ENCODE measurements at places on chromosomes 3 and 15. TPM values are rescaled to one million over a fixed set of nuclear protein-coding genes. Genes with fewer than 3 reads are reported as not detected.

DNA sequence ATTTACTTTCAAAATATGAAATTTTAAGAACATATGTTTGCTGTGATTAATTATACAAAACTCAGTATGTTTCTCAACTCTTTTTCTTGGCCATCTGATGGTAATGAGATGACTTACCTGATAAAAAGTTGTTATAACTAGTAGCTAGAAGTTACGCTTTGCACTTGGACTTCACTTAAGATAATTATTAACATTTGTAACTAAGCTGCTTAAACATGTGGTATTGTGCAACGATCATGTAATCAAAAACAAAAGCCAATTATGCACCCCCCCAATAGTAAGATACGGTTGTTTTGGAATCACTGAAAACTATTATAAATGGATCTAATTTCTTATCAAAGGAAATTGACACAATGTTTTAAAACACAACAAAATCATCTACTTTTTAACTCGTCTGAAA, 342.9 kb downstream of the CNTN3 start:
- DNase-seq: no peak

DNA sequence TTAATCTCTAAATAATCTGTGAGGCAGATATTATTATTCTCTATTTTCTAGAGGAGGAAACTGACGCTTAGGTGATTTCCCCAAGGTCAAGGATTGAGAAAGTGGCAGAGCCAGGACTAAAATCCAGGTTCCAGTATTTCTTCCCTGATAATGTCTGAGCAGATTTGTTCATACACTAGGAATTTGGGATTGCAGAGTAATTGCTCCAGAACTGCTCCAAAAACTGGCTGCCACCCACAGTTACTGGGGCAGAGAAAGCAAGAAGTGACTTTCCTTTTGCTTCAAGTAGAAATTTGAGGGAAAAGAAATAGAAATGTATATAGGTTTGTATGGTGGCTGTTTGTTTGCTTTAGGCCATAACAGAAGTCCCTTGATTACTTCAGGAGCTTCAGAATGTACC, 60.6 kb downstream of the SLC12A8 start:
- no peak for DNase-seq

The TMEM45A gene
- total RNA-seq: 4.5 TPM

GRCh38 chr3:194315965-194316361, 35.2 kb downstream of the CPN2 start:
- DNase-seq: no peak

DNA sequence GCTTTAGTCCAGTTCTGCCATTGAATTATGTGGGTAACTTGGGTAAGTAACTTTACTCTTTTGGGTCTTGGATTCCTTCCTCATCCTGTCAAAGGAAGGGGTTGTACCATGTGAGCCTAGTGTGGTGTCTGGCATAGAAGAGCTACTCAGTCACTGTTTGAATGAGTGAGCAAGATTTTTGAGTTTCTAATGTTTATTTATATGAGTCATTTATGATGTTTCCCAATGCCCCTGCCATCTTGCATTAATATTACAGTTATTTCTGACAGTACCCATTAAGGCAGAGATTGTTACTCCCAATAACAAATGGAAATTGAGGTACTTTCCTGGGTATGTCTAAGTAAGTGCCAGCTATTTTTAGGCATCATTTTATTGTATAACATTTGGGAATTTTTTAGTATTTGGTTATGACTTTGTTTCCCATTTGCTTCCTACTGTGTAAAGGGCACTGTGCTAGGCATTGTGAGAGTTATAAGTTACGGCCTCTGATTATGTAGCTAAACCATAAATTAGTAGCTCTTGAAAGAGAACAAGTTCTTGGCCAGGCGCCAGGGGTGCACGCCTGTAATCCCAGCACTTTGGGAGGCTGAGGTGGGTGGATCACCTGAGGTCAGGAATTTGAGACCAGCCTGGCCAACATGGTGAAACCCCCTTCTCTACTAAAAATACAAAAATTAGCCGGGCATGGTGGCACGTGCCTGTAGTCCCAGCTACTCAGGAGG, 23.5 kb downstream of the NR1D2 start:
- DNase-seq: no peak

DNA sequence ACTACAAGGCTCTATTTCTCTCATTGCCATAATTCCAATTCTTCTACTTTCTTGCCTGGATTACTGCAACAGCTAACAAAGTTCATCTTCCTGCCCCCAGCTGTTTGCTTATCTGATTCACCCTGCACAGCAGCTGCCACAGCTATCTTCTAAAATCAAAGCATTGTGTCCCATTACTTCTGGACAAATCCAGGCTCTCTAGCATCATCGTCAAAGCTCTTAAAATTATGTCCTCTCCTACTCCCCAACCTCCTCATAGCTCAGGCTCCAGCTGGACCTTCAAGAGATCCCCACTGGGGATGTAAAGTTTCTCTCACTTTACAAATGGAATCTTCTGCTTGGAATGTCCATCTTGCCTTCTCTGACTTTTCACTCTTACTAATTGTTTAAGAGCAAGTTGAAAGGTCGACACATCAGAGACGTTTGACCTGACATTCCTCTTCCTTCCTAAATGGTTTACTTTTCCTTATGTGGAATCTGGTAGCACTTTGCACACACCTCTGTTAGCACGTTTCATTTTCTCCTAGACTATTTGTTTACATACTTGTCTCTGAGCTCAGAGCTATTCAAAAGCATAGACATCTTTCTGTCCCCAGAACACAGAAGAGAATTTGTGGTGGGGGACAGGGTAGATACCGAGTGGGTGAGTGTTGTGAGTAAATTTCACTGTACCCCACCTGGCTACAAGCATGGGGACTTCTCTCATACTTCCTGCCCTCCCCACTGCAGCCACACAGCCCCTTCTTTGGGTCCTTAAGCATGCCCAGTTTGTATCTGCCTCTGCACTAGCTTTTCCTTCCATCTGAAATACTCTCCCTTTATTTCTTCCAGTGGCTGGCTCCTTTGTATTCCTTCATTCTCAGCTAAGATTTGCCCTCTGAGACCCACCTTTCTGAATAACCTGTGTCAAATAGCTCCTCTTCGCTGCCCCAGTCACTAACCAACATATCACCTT, 77.9 kb downstream of the SERPINI1 start:
- no peak for DNase-seq

DNA sequence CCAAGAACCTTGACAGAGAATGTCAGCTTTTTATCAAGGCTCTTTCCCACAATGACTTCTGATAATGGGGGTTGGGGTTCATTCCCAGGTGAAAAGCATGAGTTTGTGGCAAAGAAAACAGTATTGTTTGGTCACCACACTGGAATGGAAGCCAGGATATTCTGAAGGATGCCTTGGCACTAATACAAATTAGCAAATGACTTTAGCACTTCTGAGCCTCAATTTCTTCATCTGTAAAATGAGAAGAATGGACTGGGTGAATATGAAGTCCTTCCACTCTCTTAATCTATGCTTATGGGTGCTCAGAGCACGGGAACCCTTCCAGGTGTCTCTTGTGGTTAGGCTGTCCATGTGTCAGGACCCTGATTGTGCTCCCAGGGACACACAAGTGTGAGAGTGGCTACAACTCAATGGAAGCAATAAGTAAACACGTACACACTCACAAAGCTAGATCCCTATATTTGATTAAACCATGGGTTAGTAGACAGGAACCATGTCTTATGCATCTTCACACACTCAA, 21.4 kb downstream of the RAB27A start:
- no peak for DNase-seq

The RTP3 gene
- total RNA-seq: not detected

- DNase-seq: no peak
Observed at GRCh38 chr15:99618941-99619411, 53.2 kb downstream of the MEF2A start.

GRCh38 chr3:56406826-56407515, 61.3 kb downstream of the ERC2 start:
- DNase-seq: no peak

DNA sequence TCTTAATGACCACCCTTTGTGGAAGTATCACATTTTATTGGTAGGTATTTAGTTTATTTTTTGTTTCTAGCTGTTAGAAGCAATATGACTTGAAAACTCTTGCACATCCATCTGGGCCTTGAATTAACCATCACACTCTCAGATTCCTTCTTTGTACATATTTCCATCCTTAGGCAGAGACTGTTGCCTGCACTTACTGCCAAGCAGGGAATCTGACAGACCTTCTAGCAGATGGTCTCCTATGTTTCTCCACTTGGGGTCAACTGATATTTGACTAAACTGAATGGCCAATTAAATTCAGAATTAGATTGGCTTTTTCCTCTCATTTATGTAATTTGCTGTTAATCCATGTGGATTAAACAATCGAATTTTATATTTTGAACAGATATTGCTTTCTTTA, 324.9 kb upstream of the TGFBR2 start:
- no peak for DNase-seq

GRCh38 chr3:9690451-9691450, 12.9 kb upstream of the CPNE9 start:
- no peak for DNase-seq

GRCh38 chr15:69647142-69647513, 194.5 kb downstream of the RPLP1 start:
- no peak for DNase-seq
